Activated T-helper 1 cell treated with anti-CD3 and anti-CD28 coated beads, Interleukin-2, amount 50 U/mL, for 16 hours (primary cell): ENCODE measurements at places on chromosomes 16 and 17.

- DNase-seq: no peak
Measured at GRCh38 chr17:80640366-80641084, 95.9 kb downstream of the RPTOR start.

- no peak for DNase-seq
Measured at GRCh38 chr16:3490911-3491629, 4.2 kb downstream of the C16orf90 start.

- no peak for DNase-seq
Measured at GRCh38 chr16:90031931-90032673, 12.8 kb upstream of the DBNDD1 start.

DNA sequence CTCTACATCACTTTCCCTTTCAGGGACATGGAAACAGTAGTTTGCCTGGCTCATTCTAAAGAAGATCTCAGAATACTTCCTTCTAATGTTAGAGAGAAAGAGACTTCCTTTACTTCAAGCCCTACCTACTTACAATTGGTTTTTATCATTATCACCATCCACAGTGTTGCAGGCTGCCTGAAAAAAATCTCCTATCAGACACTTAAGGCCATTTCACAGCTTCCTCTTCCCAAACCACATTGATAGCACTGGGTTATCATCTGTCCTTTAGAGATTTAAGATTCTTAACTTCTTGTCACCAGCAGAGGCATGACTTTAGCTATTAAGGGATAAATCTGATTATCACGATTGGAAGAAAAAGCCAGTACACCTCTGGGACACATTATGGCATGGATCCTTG lies 178.5 kb upstream of the TBX2 start:
- DNase-seq: no peak

DNA sequence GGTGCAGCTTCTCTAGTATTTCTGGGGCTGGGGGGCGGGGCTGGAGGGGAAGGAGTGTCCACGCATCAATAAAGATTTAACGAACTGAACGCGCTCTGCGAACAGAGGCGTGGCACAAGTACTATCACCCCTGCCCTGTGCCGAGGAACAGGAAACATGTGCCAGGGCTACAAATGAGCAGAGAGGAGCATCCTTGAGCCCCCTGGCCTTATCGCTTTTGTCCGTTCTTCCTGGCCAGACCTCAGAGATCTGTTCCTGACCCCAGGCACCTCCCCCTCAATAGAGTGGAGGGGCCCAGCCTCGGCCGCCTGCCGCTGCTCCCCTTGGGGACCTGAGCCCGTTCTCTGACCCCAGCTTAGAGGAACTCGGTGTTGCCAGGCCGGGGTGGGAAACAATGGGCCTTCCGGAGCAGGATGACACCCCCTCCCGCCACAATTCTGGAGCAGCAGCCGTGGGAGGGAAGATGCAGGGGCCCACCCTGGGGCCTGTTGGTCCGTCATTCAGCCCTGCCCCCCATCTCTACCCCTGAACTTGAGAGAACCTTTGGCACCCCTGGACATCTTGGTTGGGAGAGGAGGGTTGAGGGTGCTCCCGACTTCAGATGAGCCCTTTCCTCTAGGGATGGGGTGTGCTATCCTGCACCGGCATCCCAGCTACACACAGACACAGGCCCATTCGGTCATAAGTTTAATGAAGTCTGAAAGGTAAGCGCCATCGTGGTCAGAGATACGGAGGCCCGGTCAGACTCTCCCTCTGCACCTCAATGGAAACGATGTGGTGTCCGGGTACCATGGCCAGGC lies 1.1 kb downstream of the NAA38 start:
- no peak for DNase-seq

GRCh38 chr17:72421128-72422092 lies 300.6 kb downstream of the SOX9 start:
- no peak for DNase-seq

- DNase-seq: no peak
Measured at GRCh38 chr16:11498683-11499082, 88.0 kb downstream of the LITAF start.

DNA sequence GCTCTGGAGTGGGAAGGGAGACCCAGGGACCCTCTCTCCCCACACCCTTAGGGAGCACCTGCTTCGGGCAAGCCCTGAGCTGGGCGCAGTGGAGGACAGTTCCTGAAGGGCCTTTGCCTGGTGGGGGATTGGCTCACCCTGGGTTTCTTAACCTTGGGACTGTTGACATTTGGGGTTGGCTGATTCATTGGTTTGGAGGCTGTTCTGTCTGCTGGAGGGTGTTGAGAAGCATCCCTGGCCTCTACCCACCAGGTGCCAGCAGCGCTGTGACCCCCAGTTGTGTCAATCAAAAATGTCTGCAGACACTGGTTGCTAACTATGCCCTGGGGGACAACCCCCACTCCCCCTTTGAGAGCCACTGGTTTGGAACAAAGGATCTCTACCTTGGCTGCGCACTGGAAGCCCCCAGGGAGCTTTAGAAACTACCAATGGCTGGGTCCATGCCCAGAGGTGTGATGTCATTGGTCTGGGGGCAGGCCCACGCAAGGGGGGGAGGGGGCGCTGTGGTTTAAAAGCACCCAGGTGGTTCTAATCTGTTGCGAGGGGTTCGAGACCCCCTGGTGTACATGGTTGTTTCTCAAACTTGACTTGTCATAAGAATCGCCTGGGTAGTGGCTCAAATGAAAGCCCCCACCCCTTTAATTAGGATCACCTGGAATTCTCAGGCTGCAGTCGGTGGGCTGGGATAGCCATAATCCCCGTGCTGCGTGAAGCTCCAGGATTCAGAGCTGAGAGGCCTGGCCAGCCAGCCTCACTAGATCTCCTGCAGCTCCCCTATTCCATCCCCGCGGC lies 151.9 kb upstream of the GSE1 start:
- DNase-seq: no peak

DNA sequence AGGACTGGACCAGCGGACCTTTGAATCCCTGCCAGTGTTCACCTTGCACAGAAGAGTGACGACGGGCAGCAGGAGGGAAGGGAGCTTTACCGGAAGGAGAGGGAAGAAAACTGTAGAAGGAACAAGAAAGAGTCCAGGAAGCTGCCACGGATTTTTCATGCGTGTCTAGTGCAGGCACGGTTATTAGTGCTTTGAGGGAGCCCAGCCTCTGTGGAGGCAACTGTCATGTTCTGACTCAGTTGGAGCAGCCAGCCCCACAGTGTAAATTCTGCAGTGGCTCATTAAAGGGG lies 6.5 kb upstream of the HOXB13 start:
- no peak for DNase-seq

GRCh38 chr16:53937161-53937880 lies 233.4 kb downstream of the FTO start:
- DNase-seq: no peak

DNA sequence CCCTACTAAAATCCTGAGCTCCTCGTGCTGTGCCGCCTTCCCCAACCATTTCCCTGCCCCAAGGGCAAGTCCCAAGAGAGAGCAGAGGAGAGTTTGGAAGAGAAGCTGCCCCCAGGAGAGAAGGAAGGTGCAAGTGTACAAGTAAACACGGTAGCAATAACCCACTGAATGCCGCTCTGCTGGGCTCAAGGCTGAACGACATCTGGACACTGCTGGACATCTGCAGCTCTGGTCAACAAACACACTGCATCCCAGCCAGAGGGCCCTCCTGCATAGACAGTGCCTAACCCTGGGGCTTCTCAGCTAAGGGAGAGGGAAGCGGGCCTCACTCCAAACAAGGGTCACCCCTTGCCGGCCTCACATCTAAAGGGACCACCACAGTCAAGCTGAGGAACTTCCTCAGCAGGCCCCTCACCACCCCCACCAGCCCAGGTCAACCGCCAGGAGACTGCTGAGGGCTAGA lies 12.7 kb downstream of the JUP start:
- DNase-seq: no peak

- DNase-seq: no peak
Measured at GRCh38 chr16:54174201-54174600, 112.4 kb downstream of the IRX3 start.

DNA sequence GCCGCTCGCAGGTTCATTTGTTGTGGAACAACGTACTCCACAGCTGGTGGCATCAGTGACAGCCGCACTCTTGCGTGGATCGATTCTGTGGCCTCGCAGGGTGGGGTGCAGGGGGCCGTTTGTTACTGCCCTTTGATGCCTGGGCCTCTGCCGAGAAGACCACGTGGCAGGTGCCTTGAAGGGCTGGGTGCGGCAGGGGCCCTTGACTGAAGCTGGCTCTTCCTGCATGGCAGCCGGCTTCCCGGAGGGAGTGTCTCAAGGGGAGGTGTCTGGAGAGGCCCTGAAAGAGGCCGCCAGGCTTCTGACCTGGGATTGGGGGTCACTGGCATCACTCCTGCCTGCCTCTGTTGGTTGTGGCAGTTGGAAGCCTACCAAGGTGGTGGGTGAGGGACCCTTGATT lies 43.8 kb downstream of the TBCD start:
- no peak for DNase-seq

DNA sequence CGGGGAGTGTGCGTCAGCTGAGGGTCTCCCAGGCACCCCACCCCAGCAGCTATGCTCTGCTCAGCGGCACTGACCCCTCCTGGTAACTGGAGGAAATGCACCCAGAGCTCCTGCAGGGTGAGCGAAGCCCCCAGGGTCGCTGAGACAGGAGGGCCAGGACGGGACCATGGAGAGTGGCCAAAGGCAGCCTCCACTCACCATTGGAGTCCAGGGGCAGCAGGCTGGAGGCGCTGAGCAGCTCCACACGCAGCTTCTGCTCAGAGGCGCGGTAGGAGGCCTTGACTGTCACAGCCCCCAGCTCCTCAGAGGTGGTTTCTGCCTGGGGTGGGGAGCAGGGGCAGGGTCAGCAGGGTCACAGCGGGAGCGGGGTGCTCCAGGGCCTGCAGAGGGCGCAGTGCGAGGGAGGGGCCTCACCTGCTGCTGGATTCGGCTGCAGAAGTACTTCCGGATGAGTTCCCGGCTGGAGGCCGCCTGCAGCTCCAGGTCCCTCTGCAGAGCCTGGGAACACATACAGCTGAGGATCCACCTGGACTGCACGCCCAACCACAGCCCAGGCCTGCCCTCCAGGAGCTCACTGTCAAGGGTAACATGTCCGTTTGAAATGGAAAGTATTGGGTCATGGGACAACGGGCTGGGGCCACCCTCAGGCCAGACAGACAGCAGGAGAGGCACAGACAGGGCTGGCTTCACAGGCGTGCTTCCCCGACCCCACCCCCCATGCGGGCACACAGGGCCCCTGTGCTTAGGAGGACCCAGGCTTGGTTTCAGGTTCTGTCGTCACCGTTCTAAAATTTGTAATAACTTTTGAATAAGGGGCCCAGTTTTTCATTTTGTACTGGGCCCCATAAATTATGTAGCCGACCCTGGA lies 13.8 kb downstream of the UNC13D start:
- DNase-seq: no peak

DNA sequence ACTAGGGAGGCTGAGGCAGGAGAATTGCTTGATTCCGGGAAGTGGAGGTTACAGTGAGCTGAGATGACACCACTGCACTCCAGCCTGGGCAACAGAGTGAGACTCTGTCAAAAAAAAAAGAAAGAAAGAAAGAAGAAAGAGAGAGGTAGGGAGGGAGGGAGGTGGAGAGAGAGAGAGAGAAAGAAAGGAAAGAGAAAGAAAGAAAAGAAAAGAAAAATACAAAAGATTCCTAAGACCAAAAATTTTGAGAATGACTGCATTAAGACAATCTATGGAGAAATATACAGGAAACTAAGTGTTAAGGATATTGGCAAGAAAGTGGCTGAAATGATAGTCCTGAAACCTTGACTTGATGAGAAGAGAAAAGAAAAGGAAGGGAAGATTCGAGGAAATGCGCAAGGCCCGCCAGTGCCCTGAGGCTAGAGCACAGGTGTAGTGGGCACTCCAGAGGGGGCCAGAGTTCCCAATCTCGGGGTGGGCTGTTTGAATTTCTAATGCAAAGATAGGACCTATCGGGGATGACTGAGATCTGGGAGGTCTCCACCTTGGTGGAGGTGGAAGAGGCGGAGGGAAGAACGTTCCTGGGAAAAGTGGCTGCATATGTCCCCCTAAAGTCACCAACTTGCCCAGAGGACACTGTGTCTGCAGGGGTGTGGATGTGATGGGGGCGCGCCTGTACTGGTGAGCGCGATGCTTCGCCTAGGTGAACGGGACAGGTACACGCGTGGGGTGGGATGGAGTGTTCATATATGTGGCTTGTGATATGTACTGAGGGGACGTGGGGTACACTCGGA lies 654 bp upstream of the SCNN1B start:
- DNase-seq: no peak

- DNase-seq: no peak
Measured at GRCh38 chr17:4766723-4767122, 5.0 kb upstream of the TM4SF5 start.

DNA sequence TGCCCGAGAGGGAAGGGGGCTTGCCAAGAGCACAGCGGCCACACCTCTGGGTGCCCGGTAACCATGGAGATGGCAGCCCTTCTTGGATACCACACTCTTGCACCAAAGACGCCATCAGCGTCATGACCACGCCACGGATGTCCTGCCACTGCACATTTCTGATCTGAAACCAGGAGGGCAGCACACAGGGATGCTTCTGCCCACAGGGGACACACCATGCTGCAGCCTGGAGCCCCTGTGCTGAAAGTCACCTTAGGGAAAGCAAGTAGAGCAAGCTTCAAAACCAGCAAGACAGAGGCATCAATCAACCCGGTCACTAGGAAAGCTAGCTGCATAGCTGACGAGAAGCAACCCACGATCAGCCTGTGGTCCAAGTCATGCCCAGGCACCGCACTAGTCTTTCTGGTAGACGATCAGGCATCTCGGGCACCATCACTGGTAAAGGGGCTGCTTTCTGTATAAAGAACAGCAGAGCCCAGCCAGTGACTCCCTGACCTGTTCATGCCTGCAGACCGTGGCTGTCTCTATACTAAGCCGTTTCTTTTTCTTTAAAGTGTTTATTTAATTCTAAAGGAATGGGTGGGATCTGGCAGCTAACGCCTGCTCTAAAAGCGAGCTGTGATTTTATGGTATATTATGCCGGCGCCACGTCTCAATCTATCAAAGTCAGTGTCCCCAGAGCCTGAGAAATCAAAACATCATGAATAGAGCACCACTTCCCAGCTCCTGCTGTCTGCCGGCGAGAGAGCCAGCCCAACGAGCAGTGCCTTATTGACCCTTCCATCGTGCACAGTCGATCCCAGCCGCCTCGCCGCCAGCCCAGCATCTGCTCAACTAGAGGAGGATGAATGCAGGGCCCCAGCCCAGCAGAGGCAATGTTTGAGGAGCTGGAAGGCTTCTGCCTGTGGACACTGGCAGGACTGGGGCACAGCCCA lies 244.7 kb downstream of the RBFOX3 start:
- no peak for DNase-seq

DNA sequence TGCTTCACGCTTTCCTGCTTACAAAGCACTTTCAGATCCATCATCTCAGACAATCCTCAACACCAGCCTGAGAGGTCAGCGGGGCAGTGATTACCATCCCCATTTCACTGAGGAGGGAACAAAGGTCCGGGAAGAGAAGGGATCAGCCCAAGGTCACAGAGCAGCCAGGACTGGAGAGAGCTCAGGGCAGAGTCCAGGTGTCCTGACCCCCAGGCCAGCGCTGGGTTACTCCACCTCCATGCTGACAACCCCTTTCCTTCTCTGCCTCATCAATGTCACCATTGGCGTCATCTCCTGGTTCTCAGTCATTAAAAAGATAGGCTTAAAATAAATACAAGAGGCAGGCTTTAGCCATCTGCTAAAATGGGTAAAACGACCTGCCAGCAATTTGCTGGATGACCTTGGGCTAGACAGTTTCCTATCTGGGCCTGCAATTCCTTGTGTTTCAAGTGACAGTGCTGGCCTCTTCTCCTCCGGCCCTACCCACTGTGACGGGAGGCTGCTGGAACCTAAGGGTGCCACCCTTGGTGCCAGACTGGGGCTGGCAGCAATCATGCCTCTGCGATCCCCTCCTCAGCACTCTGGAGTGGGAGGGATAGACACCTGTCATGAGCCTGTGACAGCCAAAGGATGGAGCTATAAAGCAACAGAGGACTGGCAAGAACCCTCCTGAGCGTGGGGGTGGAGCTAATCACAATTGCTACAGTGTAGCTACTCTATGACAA lies 79.5 kb upstream of the CCL1 start:
- DNase-seq: no peak
